ENCODE measurements at places on chromosomes 6 and 20.

GRCh38 chr20:41218466-41218865 lies 81.1 kb downstream of the PLCG1 start:
- no peak for DNase-seq

DNA sequence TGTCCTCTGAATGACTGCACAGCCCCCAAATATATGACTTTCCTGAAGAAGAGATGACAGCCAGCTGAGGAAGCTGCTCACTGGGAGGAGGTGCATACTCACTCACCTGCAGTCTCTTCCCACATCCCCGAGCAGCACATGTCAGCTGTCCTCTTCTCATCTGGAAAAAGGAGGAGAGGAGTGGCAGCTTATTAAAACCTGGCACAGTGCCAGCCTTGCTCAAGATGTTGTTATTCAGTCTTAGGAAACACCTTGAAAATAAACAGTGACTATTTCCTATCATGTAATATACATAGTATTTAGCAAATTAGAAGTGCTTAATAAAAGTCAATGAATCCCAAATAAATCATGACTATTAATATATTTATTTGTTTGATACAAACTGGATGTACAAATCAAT lies 232.9 kb downstream of the EPM2A start:
- DNase-seq, result no peak

GRCh38 chr6:73798592-73798991 lies 102.6 kb downstream of the CD109 start:
- peak; percentile 4 for DNase-seq

GRCh38 chr6:163417595-163417994 lies 3.1 kb downstream of the QKI start:
- DNase-seq, result no peak

DNA sequence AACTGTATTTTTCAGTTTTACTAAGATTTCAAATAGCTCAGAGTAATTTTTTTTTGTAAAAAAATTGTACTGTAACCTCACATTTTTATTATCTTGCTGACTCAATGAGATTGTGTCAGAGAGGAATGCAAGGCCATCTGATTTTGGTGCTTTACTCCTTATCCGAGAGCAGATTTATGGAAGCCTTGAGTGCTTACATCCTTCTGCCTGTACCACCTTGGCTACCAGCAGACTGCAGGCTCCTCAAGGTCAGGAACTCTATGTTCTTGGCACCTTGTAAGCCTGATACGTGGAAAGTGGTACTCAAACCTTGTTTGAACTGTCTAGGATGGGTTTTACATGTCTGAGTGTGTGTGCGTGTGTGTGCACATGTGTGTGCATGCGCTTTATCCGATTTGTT lies 80.1 kb upstream of the MLIP start:
- DNase-seq, result no peak

- no peak for DNase-seq
Observed at GRCh38 chr6:15602154-15602553, 60.7 kb downstream of the DTNBP1 start.

GRCh38 chr6:12361042-12361765 lies 71.0 kb downstream of the EDN1 start:
- no peak for DNase-seq

GRCh38 chr20:57819291-57819690 lies 109.5 kb upstream of the PMEPA1 start:
- DNase-seq, result no peak

DNA sequence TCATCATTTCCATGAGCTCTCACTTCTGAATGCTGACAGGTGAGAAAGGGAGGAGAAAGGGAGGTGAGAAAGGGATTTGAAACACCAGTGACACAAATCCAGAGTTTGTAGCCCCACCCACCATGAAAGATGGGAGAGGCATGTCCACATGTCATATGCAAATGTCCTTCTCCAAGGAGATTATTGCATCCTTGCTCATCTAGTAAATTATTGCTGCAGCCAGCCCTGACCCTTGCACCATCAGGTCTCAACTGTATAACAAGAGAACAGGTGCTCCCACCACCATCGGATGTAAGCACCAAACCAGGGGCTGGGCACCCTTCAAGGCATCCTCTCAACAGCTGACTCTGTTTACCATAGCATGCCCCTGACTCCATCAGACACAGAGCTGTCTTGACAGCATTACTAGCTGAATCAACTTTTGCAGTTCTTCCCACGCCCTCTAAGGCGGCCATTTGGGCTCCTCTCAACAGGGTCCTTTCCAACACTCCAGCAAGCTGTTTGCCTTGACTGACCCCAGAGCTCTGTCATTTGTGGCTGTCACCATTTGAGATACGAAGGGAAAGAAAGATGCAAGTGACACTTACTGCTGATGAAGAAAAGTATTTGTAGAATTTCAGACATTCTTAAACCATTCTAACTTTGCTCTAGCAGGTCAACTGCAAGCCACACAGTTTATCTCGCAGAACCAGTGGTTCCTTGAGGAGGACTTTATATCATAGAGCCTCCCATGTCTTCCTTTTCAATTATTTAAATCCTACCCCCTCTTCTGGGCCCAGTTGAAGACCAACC lies 14.2 kb downstream of the GFOD1 start:
- no peak for DNase-seq

DNA sequence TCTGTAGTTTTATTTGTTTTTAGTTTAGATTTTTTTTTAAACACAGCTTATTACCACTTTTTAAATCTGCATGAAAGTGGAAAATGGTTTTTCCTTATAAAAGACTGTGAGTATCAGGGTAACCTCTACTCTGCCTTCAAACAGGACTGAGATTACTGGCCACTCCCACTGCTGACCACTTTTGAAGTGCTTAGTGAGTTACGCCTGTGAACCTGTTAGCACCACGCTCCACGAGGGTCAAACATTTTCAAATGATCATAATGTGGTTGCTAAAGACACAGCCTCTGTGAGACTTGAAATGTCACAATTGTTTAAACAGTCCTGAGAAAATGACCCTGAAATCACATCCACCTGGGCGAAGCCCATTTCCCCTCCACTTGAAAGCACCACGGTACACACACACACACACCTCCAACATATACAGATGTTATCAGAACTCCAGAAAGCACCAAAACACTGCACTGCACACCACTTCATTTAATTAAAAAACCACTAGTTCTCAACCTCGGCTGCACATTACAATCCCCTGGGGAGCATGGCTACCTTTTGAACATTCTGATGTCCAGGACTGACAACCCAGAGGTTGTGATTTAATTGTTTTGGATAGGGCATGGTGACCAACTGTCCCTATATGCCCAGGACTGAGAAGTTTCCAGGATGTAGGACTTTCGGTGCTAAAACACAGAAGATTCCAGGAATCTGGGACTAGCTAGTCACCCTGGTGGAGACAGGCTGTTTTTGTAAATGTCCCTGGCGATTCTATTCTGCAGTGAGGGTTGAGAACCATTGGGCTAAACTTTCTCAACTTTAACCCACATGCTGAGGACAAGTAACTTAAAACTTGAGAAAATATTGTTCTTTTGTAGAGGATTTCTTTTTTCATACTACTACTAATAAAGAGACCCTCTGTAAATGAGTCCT lies 176.4 kb upstream of the MYLIP start:
- no peak for DNase-seq

- DNase-seq, result no peak
Observed at GRCh38 chr20:51659491-51660050, 108.6 kb downstream of the ATP9A start.

- no peak for DNase-seq
Observed at GRCh38 chr20:55252521-55252920, 752.8 kb downstream of the CBLN4 start.

GRCh38 chr6:53335224-53335994 lies 13.3 kb downstream of the ELOVL5 start:
- DNase-seq, result peak; percentile 68
